Stimulated activated CD4-positive, alpha-beta T cell treated with anti-CD3 and anti-CD28 coated beads, Interleukin-2, amount 100 ng/mL, for 24 hours (primary cell): ENCODE measurements at places on chromosomes 16 and 17.
A peak's percentile ranks its signal among the peaks of the same experiment; 100 is the strongest.

DNA sequence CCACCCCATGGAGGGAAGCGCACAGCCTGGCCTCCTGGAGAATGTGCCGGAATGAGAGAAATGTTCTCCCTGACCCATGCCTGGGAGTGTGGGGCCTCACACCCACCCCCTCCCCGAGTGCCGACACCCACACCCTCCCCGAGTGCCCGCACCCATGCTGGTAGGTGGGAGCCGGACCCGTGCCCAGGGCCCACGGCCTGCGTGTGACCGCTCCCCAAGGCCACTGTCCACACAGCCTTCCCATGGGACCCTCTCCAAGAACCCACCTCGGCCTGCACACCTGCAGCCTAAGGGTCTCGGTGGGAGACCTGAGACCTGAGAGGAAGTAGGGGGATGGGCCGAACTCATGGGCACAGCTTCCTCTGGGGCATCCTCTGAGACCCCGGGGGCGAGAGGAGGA is 3.3 kb upstream of the PVALEF start:
- no peak for DNase-seq

DNA sequence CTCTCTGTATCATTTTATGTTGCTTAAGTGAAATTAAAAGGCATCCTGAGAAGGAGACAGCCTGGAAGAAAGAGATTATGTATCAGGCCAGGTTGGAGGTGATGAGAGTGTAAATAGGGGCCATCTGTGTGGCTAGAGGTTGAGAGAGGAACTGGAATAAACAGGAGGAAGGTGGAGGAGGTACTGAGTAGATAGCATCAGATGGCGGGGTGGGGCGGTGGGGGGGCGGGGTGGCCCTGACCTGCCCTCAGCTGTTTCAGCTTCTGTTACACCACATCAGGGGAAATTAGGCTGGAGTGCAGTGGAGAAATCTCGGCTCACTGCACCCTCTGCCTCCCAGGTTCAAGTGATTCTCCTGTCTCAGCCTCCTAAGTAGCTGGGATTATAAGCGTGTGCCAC is 6.9 kb upstream of the KCNG4 start:
- no peak for DNase-seq

- no peak for DNase-seq
These were observed 488 bp downstream of the TFAP4 start for GRCh38 chr16:4272114-4272956.

- peak; percentile 7 for DNase-seq
These were observed 50.2 kb upstream of the WSCD1 start for GRCh38 chr17:6019959-6020358.

DNA sequence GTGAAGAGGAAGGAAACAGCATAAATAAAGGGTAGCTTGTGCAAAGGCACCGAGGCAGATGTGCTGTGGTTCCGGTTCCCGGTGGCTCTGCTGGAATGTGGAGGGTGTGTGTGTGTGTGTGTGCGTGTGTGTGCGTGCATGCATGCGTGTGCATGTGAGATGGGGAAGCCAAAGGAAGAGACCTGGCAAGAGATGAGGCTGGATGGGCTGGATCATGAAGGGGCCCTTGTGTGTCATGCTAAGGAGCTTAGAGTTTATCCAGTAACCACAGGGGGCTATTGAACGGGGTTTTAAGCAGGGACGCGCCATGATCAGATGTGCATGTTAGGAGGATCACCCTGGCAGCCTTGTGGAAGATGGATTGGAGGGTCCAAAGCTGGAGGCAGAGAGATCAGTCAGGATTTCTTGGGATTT is 8.3 kb downstream of the WSCD1 start:
- DNase-seq, result no peak

GRCh38 chr16:84851192-84852127 is 31.7 kb downstream of the CRISPLD2 start:
- no peak for DNase-seq

DNA sequence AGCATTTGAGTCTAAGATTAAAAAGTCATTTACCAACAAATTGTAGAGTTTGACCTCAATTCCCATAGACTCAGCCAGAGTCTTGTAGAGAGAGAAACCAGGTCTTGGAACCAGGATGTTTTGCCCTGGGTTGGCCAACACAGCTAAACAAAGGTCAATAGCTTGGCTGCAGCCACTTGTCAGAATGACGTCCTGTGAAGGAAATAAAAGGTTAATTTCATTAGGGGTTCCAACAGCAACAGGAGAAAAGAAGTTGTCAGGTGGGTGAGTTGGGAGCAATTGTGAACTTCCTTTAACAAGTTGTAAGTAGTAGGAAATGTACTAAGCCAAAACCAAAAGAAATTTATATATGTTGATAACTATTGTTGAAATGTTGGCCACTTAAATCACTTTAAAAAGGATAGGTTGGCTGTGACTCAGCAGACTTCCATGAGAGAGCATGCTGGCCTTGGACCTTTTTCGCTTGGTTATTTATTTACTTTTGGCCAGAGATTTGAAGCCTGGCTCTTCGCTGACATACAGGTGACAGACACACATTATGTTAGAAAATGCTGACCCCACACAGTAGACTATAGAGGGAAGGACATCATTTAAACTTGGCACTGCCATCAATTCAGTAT is 4.3 kb downstream of the TAT start:
- no peak for DNase-seq

GRCh38 chr17:83037084-83037873 is 42.1 kb upstream of the METRNL start:
- DNase-seq, result no peak

DNA sequence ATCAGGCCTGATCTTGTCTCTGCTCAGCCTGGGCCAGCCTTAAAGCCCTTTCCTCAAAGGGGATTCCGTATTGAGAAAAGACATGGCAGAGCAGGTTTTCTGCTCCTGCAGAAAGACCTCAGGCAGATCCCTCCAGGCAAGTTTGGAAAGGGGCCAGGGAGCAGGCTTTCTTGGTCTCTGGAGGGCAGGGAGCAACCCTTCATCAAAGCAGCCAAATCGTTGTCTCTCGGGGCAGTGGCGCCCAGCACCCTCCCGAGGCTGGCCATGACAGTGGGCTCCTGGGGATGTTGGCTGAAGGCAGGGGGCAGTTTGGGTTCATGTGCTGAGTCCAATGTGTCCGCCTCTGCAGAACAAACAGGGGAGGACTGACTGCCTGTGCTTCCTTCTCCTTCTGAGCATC is 168.4 kb upstream of the WSCD1 start:
- no peak for DNase-seq

DNA sequence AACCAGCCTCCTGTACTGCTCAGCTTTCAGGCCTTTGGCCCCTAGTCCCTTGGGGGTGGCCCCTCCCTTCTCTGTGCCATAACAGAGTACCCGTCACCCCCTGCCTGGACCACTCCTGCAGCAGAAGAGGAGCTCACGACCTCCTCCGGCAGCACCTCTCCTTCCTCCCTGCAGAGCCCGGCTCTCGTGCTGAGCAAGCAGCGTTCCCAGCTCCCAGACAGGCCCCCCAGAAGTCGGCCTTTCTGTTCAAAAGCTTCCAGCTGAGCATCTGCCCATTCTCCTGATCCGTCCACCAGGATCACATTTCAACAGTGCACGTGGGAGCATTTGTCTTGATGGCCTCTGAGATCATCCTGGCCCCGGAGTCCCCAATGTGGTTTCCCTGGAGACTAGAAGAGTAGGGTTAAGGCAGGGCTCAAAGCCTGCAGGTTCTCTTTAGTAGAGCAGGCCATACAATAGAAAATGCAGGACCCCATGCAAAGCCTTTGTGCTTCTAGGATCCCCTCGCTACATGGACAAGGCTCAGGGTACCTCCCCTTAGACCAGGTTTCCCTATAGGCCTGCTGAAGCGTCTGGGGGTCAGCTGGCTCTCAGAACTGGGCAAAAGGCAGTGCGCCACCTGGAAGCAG is 35.6 kb downstream of the NLRC3 start:
- no peak for DNase-seq

GRCh38 chr17:47776330-47777197 is 43.5 kb downstream of the TBX21 start:
- peak; percentile 15 for DNase-seq

DNA sequence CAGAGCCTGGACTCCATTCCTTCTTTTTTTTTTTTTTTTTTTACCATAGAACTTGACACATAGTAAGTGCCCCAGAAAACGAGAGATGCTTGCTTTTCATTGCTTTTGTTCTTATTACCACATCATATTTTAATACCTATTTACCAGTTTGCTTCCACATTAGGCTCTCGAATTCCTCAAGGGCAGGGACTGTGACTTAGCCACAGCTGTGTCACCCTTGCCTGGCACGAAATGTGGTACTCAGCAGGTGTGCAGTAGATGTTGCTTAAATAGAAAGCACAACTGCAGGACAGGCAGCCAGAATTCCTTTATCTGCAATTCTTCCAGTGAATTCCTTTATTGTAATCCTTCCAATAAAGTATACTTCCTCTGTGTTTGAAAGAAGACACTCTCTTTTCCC is 393.0 kb downstream of the HAPSTR1 start:
- no peak for DNase-seq

DNA sequence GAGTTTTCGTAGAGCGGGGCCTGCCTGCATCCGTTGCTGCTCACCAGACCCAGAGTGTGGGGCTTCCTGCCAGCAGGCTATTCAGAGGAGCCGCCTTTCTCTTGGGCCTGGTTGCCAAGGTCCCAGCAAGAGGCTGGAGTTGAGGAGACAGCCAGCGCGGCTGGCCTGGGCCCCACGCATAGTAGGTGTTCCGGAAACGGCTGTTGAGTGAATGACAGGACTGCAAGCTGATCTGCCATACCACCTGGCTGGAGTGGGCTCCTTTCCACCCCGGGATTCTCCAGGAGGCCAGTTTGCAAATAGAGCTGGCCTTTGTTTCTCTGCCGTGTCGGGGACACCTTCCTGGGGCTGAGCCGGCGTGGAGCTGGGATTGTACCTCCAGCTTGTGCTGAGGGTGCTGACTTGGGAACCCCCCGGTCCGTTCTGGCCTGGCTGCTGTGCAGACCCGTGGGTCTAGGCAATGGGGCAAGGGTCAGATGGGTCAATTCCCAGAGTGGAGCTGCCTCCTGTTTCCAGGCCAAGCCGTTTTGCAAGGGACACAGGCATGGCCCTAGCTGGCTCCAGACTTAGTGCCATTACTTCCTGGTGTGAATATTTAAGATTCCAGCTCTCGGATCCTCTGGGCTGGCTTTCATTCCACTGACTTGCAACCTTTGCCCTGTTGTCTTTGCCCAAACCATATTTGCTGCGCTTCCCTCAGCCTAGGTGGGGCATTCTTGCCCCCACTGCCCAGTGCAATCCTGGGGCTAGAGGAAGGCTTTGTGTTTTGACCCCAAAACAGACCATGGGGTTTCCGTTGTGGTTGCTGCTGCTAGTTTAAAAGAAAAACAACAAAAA is 68.8 kb downstream of the CMIP start:
- DNase-seq, result no peak

DNA sequence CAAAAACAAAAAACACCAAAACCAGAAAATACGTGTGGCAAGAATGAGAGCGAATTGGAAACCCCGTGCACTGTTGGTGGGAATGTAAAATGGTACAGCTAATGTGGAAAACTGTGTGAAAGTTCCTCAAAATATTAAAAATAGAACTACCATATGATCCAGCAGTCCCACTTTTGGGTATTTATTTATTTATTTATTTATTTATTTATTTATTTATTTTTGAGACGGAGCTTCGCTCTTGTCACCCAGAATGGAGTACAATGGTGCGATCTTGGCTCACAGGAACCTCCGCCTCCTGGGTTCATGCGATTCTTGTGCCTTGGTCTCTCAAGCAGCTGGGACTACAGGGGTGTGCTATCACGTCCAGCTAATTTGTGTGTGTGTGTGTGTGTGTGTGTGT is 29.5 kb upstream of the MAPK3 start:
- DNase-seq, result no peak

DNA sequence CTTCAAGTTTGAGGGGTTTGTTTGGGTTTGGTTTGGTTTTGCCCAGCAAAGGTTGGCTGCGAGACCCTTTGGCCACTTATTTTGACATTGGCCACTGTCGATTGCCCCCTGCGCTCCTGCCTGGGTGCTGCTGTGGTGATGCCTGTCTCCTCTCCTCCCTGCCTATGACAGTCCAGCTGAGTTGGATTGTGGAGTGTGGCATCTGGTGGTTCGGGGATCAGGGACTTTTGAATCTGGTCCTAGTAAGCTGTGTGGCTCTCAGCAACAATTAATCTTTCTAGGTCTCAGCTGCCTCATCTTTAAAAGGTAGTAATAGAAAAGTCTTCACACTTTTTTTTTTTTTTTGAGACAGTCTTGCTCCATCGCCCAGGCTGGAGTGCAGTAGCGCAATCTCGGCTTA is 27.1 kb downstream of the CDK5RAP3 start:
- no peak for DNase-seq
